Ascending aorta (tissue), 2 donors: ENCODE measurements at places on chromosomes 16 and 17. TPM values are rescaled to one million over a fixed set of nuclear protein-coding genes. Genes with fewer than 3 reads are reported as not detected.

DNA sequence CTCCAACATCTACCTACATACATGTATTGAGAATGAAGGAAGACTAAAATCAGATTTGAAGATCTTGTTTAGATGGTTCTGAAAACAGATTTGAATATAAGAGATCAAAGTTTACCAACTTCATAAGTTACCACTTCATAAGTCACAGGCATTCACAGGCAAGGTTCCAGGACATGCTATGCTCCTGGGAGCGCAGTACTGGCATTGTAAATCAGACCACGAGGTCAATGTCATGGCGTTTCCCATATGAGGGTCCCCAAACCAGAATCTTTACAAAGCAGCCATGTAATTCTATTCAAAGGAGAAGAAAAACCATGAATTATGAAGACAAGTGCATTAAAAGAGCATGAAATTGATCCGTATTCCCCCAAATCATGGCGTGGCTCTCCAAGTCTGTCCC, 3.0 kb downstream of the CDH11 start:
- H3K27me3 ChIP-seq: no peaks in the 10 kb centered on the region
- peak overlapping the region; percentile 97 for H3K27ac ChIP-seq
- no peaks in the 10 kb centered on the region for H3K36me3 ChIP-seq
- peaks cover 3% of the 10 kb centered on the region for H3K4me1 ChIP-seq

DNA sequence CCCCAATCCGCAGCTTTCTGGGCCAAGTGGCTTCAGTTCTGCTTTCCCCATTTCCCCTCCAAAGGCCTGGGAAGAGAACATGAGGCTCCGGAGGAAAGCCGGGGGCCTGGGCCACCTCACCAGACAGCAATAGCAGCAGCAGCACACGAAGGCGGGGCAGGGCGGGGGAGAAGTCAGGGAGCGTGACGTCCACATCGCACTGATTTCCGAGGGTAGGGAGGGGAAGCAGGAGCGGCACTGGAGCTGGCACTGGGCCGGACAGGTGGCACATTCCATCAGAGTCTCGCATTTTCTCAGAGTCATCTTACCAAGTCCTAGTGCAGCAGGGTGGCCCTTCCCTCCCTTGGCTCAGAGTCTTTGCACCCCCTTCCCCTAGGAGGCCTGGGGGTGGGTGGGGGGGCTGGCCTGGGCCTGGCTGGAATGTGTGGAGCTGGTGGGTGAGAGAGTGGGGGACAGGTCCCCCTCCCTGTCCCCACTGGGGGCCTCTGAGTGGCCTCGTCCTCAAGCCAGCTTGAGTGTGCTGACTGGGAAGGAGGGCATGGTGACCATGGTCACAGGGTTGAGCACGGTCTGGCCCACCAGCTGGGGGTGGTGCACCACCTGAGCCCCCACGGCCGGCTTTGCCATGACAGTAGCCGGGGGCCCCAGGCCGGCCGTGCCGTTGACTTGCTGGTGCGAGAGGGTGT, 14.3 kb downstream of the MNT start:
- peaks cover 18% of the 10 kb centered on the region for H3K4me1 ChIP-seq
- no peak for DNase-seq
- peaks cover 30% of the 10 kb centered on the region for H3K36me3 ChIP-seq
- no peak overlapping the region for H3K4me3 ChIP-seq

The KRTAP4-4 gene
- not detected for total RNA-seq

DNA sequence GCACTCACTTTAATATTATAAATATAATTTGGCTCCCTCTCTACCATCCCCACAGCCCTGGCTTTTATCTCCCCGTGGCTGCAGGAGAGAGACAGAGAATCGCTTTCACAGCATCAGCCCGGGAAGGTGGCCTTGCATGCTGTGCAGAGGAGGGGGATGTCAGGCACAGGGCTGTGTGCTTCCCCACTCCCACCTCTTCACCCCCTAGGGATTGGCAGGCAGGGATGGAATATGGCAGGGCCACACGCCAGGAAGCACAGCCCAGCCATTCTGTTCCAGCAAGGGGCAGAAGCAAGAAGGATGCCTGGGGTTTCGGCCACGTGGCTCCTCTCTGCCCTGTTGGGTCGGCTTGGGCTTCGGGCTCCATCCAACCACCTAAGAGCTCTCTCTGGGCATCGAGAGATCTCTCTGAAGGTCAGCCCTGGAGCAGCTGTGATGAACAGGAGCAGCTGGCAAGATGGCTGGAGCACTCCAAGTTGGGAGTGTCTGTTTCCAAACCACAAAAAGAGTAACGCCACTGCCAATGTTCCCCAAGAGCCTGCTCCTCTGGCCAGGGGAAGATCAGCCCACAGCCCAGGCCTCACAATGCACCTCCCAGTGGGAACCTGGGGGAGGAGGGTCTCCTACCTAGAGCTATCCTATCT, 223.2 kb downstream of the C16orf78 start:
- H3K27ac ChIP-seq: peak overlapping the region; percentile 25
- no peak overlapping the region for H3K4me3 ChIP-seq
- peaks cover 6% of the 10 kb centered on the region for H3K4me1 ChIP-seq
- H3K27me3 ChIP-seq: no peaks in the 10 kb centered on the region
- peak; percentile 60 for DNase-seq

GRCh38 chr17:63988127-63988478, 10.0 kb upstream of the PRR29 start:
- no peak overlapping the region for H3K4me3 ChIP-seq
- no peak for DNase-seq
- no peak overlapping the region for H3K27ac ChIP-seq
- peaks cover 34% of the 10 kb centered on the region for H3K4me1 ChIP-seq

The TEKT3 gene
- not detected for total RNA-seq

DNA sequence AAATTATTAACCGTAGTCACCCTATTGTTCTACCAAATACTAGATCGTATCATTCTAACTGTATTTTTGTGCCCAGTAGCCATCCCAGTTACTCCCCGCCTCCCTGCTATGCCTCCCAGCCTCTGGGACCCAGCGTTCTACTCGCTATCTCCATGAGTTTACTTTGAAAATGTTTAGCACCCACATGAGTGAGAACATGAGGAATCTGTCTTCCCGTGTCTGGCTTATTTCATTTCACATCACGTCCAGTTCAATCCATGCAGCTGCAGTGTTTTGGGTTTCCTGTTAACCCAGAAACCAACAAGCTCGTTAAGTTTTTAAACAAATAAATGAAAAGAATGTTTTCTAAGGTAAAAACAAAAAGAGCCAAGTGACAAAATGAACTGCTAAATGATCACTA, 82.1 kb downstream of the VPS53 start:
- no peaks in the 10 kb centered on the region for H3K4me1 ChIP-seq
- H3K36me3 ChIP-seq: peaks cover 12% of the 10 kb centered on the region
- H3K4me3 ChIP-seq: no peak overlapping the region
- H3K27me3 ChIP-seq: no peaks in the 10 kb centered on the region

GRCh38 chr16:11079652-11080187, 135.4 kb downstream of the CLEC16A start:
- no peak overlapping the region for H3K4me3 ChIP-seq
- H3K27me3 ChIP-seq: no peaks in the 10 kb centered on the region
- no peak for DNase-seq
- H3K27ac ChIP-seq: peak overlapping the region; percentile 71
